ENCODE measurements at places on chromosomes 4 and X.

- no peak for DNase-seq
These were observed 956.5 kb downstream of the FAT4 start for GRCh38 chr4:126271292-126271691.

DNA sequence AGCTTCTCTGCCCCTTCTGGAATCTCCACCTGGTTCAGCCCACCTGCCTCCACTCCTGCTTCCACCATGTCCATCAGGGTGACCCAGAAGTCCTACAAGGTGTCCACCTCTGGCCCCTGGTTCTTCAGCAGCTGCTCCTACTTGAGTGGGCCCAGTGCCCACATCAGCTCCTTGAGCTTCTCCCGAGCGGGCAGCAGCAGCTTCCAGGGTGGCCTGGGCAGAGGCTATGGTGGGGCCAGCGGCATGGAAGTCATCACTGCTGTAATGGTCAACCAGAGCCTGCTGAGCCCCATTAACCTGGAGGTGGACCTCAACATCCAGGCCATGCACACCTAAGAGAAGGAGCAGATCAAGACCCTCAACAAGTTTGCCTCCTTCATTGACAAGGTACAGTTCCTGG, 74.4 kb upstream of the ZXDA start:
- no peak for DNase-seq

DNA sequence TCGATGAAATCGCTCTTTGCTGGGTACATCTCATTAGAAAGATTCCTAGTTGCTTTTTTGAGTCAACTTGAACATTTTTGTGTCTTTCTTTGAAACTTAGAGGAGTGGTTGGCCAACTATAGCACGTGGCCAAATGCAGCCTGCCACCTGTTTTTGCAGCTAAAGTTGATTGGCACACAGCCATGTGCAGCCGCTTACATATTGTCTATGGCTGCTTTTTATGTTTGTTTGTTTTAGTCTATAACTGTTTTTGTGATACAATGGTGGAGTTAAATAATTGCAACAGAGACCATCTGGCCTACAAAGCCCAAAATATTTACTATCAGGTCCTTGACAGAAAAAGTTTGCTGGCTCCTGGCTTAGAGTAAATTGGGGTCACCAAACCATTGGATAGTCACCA, 86.3 kb downstream of the CLCN4 start:
- DNase-seq, result no peak

DNA sequence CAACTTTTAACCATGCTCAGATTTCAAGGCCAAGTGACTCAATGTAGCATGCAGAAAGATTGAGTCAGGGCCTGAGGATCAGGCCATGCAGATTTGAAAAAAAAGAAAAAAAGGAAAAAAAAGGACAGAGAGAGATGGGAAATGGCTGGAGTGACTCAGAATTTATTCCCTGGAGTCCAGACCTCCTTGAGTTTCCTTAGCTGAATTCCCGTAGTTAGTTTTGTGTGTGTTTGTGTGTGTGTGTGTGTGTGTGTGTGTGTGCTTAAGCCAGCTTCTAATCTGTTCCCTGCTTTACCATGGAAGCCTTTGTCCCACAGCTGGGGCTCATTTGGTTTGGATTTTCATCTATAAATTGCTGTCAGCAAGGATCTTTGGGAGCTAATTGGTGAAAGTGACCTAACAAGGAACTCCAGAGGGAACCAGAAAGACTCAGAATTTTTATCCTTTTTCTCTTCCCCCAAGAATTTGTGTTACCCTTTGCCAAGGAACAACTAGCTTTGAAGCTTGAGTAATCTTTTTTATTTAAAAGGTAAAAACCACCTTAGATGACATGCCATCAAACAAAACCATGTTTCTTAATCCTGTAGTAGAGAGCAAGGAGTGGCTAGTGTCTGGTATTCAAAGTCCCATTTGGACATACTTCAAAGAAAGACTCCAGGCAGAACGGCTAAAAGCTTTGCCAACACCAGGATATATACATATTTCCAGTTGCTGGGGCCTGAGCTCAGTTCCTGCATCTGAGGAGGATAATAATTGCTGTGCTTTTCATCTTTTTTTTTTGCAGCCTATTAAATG, 109.0 kb upstream of the DDIT4L start:
- DNase-seq, result no peak

GRCh38 chrX:122389005-122389404, 795.1 kb upstream of the GRIA3 start:
- DNase-seq, result no peak

- peak; percentile 72 for DNase-seq
These were observed 150.9 kb downstream of the BCOR start for GRCh38 chrX:39946822-39947221.

DNA sequence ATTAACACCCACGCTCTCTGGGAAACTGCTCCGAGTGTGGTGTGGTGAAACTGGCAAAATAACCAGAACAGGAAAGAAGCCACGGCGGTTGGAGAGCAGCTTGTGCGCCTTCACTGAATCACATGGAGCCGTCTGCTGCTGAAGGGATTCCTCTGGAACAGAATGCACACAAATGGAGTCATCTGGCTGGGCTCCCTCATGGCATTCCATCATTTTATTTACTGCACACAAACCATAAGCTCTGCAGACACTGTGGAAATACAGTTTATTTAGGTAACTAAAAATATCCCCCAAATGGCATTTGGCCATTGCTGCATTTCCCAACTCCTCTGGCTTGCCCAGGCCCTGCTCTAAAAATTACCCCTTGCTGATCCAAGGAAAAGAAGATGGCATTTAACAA, 187.0 kb upstream of the S100G start:
- DNase-seq, result no peak

- DNase-seq, result no peak
These were observed 43.1 kb downstream of the ADAMTS3 start for GRCh38 chr4:72525938-72526337.

DNA sequence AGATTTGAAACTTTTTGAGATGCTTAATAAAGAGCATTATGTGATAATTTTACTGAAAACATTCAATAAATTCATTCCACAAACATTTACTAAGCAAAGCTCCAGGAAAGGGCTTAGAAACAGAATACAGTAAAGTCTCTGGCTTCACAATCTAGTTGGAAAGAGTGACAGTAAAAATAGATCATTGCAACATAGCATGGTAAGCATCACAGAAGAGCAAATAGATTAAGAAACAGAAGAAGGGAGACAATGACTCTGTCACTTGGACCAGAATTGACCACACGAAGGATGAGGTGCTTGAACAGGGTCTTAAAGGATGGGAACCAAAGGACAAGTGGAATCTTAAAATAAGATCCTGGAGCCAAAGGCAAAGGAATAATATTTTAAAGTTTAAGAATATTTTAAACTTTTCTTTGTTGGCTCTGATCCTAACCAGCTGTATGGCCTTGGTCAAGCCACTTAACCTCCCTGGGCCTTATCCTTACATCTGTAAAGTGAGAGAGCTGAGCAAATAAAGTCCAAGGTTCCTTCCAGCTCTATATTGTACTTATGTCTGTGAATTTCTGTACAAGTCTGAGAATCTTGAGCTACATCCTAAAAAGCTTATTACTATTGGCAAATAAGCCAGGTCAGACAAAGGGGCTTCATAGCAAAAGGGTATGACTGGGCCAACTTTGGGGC, 33.9 kb downstream of the SEC24D start:
- no peak for DNase-seq

- no peak for DNase-seq
These were observed 35.7 kb downstream of the IDS start for GRCh38 chrX:149469406-149469805.

DNA sequence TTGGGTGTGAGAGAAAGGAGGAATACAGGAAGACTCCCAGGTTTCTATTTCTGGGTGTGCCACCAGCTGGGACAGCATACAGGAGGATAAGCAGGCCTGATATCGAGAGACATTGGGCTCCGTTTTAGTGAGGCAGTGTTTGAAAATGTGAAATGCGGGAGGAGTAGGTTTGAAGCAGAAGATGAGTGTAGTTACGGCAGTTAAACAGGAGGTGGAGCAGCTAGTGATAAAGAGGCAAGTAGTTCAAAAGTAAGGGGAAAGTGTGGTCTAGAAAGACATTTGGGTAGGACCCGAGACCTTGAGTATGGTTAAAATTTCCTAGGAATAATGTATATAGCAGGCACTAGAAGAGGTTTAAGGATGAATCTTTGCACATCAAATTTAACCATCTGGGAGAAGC, 42.4 kb downstream of the DCUN1D4 start:
- DNase-seq, result peak; percentile 99

- no peak for DNase-seq
These were observed 35.2 kb downstream of the TLR10 start for GRCh38 chr4:38747629-38748028.

DNA sequence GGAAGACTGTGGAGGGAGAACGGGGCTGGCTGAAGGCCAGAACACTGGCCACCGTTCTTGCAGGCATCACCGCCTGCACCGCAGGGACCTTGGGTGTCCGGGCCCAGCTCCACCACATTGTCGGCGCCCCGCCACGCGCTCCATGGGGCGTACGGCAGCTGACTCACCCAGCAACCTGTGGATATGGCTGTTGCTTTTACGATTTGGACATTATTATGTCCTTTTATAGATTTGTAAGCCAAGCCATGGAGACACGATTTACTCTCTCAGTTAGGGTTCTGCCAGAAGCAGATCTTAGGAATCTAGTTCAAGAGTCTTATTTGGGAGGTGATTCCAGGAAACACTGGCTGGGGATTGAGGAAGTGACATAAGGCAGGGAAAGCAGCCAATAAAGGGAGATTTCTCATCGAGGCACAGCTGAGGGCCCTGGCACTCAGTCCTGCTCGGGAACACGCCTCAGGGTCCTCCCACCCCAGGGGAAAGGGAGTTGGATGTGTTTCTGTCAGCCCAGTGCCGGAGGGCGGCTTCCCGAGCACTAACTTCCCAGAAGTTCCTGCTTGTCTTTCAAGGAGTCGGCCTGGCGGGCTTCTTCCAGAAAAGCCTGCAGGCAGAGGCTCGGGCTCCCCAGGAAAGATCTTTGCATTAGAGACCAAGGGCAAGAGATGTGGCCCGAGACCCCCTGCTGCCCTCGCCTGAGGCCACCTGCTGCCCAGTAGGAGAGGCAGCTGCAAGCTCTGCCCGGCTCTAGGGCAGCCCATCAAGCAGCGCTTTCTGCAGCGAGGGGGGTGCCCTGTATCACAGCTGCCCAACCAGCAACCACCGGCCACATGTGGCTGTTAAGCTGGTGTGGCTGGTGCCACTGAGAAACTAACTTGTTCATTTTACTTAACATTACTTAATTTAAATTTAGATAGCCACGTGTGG, 52.9 kb downstream of the CRMP1 start:
- DNase-seq, result no peak

- DNase-seq, result peak; percentile 25
These were observed 38.2 kb downstream of the AFF1 start for GRCh38 chr4:86972997-86973396.

DNA sequence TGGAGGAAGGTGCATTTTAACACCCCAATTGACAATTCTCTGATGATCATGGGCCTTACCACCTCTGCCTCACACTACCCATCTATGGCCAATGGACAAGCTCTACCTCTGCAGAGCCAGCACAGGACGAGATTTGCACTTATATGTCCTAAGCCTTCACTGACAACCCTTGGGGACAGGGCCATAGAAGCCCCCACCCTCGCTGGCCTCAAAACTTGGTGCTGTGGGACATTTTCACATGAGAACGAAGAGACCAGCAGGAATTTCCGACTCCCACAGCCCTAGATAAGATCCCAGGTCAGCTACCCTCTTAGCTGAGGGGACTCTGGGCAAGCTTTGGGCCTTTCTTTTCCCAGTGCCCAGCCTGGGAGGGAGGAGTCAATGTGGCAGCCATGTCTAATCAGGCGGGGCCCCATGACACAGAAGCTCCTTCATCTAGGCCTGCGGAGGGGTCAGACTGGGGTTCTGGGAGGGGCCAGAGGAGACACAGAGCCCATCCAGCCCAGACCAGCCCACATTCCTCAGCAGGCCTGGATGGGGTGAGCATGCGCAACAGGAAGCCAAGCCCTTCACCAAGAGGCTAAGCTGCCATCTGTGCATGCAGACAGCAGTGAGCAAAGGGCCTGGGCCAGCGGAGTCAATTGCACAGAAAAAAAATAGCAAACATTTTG, 12.1 kb downstream of the PJA1 start:
- DNase-seq, result no peak

- DNase-seq, result no peak
These were observed 454.7 kb downstream of the PPP4R3C start for GRCh38 chrX:27008486-27008885.

GRCh38 chr4:82038936-82039335, 334.9 kb downstream of the HNRNPD start:
- peak; percentile 23 for DNase-seq

- peak; percentile 43 for DNase-seq
These were observed 4.2 kb downstream of the PAK3 start for GRCh38 chrX:111100191-111100590.

DNA sequence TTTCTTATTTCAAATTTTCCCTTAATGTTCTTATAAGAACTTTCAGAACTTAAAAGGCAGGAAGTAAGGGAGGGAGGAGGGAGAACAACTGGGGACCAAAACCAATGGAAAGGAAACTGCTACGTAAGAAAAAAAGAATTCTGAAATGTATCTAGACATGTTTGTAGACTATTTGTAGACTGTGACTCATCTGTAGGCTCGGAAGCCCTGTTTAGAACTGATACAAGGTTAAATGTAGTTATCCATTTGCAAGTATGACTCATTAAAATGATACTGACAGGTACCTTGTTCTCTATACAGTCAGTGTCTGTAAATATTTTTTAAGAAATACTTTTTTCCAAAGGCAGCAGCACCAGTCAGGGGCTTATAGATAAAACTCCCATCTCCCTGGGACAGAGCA, 202.0 kb downstream of the DHX15 start:
- no peak for DNase-seq

GRCh38 chr4:8441499-8442091, 1.0 kb downstream of the TRMT44 start:
- no peak for DNase-seq

- no peak for DNase-seq
These were observed 659.8 kb upstream of the MAGEB2 start for GRCh38 chrX:29555465-29556091.

GRCh38 chr4:139167774-139168444, 9.1 kb downstream of the ELF2 start:
- peak; percentile 80 for DNase-seq

DNA sequence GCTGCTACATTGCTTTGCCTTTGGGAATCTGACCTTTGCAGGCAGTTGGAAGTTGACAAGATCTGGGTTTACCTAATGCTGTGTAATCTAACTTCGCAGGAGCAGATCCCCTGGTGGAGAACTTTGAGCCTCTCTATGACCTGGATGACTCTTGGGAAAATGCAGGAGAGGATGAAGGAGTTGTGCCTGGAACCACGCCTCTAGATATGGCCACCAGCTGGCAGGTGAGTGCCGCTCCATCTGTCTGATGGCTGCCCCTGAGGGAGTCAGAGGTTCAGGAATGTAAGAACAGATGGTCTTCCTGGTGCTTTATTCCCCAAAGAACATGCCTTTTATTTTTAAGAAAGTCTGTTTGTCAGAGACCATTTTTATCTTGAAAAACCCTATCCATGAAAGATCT, 109.3 kb downstream of the NFKB1 start:
- DNase-seq, result no peak

DNA sequence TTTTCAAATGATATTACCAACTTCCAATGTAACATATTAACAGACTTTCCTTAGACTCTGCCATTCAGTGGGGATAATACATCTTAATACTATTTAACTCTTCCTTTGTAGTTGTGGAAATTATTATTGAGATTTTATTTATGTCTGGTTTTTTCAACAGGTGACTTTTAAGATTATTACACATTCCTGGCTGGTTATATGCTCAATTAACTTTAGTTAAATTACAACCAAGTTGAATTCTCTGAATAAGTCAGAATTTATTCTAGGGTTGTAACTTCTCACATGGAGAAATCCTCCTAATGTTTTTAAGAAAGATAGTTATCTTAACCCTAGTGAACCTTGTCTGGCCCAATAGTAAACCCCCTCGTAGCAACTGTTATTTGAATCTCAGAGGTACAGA, 107.3 kb downstream of the SLC10A6 start:
- DNase-seq, result no peak

- DNase-seq, result peak; percentile 33
These were observed 51.1 kb upstream of the UNC5C start for GRCh38 chr4:95599777-95600400.

Data from Kasumi-1 (cell line).